ENCODE measurements at places on chromosomes 4 and X.

- no peak for DNase-seq
Measured at GRCh38 chr4:36260731-36261130, 16.4 kb upstream of the ARAP2 start.

DNA sequence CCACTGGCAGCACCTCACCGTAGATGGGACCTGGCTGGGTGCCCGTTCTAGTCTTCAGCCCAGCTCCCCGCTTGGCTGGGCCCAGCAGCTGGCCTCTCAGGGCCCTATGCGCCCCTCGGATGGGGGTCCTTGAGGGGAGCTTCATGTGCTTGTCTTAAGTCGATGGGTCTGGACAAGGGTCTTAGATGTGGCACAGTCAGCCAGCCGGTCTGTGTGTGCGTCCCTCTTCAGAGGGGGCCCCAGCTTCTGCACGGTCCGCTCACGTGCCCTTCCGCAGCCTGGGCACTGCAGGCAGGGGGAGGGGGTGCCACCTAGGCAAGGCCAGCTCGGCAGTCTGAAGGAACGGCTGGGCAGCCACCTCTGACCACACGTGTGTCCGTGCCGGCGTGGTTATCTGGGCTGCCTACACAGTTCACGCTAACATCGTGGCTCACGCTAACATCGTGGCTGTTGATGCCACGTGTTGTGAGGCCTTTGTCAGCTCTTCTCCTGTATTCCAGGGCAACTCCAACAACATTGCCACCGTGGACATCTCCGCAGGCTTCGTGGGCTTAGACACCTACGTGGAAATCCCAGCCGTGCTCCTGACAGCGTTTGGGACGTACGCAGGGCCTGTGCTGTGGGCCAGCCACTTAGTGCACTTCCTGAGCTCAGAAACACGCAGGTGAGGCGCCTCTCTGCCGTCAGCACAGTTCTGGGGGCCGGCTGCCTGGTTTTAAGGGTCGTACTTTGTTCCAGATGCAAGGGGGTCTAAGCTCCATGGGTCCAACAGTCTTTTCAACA is 34.5 kb downstream of the PIGG start:
- no peak for DNase-seq

DNA sequence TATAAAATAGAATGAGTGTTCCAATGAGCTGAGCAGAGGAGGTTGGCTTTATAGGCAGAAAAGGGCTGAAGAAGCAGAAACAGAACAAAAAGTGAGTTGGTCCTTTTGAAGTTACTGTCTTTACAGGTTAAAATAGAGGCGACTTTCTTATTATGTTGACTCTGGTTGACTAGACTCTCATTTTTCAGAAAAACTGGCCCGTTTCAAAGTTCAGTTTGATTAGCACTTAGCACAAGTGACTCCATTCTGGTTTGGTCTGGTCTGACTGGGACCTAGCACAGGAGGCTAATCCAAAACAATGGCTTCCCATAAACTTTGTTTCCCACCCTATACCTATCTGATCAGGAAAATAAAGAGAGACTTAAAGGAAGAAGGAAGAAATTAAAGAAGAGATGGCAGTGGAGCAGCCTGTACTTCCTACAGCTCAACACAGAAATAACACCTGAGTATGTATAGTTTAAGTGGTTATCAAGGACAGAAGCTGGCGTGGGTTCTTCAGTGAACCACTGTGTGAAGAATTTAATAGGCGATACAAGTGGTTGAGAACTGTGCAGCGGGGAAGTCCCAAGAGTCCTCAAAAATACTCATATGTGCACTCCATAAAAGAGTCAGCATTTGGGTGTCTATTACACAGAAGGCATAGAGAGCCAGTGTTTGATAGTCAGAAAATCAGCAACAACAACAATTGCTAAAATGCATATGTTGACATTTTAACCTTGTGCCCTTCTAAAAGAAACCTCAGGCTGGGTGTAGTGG is 554.8 kb upstream of the HTR2C start:
- DNase-seq: no peak

- DNase-seq: no peak
Measured at GRCh38 chr4:188727746-188728145, 588.5 kb downstream of the TRIML1 start.

DNA sequence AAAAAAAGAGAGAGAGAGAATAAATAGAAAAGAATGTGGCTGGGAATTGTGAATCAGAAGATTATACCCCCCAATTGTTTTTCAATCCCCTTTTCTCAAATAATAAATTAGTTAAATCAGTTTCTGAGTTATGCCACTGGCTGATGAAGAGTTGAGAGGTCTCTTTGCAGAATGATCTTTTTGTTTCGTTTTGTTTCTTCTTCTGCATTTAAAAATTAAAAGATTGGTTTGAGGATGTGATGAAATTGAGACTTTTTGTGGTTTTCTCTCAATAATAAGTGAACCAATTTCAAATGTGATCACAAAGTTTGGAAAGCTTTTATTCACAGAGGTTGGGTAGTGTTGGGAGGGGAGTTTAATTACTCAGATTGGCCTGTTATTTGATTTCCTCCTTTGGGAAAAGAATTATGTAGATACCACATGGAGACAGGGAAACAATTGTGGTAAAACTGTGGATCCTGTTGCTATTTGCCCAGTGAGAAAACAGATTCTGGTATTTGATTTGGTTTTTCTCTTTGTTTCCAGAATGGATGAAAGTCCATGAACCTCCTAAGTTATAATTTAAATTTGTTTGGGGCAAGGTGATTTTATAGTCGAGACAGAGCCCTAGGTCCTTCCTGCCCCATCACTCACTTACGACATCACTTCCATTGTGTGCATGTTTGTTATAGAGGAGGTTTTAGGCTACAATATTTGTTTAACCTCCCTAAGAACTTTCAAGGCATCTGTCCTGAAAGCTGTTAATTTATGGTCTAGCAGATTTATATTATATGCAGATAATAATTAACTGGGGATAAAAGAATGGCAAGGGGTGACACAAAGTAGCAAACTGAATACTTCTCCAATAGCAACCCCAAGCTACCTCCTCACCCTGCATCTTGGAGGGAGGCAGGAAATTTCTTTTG is 92.0 kb upstream of the BMPR1B start:
- no peak for DNase-seq

GRCh38 chr4:81221303-81222081 is 6.5 kb upstream of the PRKG2 start:
- no peak for DNase-seq

DNA sequence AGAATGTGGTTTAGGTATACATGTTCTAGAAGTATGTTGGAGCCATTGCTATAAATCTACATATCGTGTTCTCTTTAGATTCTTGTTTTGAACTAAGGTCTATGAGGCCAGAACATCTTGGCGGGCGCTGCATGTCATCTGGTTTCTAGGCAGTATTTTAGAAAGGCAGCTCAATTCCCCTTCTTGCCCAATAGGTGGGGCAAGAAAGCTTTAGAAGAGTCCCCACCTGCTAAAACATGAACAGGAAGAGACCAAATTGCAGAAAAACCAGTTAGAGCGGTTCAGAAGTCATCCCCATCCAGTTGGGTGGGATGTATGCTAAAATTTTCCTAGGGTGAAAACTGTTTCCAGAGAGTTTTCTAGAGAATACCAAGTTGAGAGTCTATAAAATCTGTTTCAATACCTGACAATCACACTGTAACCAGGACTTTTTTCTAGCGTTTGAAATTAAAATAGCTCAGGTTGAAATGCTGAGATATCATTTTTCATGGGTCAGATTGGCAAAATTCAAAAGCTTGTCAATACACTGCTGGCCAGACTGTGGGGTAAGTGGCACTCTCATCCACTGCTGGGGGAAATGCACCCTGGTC is 17.5 kb upstream of the SH3KBP1 start:
- no peak for DNase-seq

GRCh38 chr4:176188654-176189053 is 6.7 kb downstream of the SPATA4 start:
- DNase-seq: no peak

DNA sequence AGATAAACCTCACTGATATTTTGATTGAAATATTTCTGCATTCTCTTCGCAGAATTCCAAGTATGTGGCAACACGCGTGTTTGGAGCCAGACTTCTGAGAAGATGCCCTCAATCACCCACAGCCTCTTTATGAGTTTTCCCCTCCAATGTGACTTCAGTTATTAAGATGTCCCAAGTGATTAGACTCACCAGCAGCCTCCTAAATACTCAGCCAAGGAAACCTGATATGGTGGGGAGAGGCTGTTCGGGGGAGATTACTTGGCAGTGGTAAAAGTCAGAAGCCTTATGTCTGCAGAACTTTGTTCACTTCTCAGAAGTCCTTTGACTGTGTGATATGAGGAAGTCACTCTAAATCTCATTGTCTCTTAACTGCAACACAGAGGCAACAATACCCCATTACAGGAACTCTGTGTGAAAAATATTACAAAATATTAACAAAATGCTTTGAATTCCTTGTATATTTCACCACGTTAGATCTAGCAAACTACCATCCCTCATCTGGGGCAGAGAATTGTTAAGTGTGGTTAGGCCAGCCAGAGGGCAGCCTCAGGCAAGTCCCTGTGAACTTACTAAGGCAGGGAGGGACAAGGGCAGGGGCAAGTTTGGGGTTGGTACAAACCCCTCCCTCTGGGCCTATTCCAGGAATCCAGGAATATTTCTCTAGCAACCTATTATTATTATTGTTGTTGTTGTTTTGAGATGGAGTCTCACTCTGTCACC is 151.4 kb upstream of the USP9X start:
- no peak for DNase-seq

DNA sequence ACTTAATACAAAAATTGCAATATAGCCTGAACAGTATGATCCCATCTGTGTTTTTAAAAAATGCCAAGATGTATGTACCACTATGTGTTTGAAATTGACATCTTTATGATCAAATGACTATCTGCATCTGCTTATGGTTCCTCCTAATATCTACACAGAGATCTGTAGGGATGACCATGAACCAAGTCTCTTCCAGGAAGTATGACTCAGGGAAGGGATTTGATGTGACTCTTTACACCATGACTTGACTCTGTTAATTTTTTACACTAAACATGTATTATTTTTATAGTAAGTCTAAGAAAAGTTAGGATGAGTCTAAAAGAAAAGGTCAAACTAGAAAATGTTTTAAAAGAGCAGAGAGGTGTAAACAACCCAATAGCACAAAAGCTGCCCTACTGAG is 164.0 kb downstream of the SH3KBP1 start:
- no peak for DNase-seq

GRCh38 chrX:56066016-56066415 is 166.1 kb upstream of the KLF8 start:
- DNase-seq: no peak

GRCh38 chr4:163922302-163922701 is 427.8 kb downstream of the TMA16 start:
- DNase-seq: no peak

DNA sequence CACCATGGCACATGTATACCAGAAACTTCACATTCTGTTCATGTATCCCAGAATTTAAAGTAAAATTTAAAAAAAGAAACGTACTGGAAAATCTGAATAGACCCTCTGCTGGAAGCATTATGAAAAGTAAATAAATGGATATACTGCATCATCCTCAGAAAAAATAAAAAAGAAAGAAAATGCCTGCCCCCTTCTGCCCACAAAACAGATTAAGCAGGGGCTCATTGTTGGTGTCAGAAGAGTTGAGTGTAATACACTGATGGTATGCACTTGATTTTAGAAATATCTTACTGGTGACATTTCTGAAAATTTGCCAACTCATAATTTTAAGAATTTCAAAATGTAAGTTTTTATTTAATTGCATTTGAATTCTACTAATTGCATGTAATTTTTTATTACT is 77.8 kb downstream of the LRP2BP start:
- no peak for DNase-seq

DNA sequence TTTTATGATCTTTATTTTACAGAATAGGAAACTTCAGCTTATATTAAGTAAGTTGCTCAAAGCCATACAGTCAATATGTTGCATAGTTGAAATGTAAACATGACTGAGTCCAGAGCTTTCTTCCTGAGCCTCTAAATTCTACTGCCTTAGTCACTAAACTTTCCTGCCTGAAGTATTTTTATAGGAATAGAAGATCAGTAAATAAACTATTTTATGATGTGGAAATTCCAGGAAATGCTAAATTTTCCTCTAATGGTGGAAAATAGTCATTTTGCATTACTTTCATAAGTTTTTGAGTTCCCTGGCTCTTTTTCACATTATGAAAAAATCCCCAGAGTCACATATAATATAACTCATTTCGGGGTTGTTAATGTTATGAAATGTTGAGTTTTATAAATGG is 182.8 kb downstream of the BANK1 start:
- no peak for DNase-seq

- no peak for DNase-seq
Measured at GRCh38 chr4:171846232-171846631, 33.0 kb downstream of the GALNTL6 start.

- peak; percentile 74 for DNase-seq
Measured at GRCh38 chr4:113837397-113837796, 75.9 kb upstream of the CAMK2D start.

GRCh38 chrX:71195964-71196649 is 26.9 kb upstream of the GJB1 start:
- DNase-seq: no peak

DNA sequence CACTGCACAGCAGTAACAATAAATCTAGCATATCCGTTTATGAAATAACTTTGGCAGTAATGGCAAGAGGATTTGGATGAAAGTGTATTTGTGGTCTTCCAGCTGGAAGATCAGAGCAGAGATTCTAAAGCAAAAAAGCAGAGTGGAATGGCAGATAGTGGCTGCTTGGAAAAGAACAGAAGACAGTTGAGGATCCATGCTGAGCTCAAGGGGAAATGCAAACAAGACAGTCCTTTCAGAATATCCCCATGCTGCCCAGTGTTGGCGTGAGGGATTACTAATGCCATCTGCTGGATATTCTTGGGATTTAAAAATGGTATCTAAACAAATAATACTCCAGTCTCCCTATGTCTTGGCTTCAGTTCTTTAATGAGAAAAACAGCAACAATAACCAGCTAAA is 629.1 kb upstream of the ATOH1 start:
- no peak for DNase-seq

- no peak for DNase-seq
Measured at GRCh38 chr4:78726546-78726945, 49.6 kb upstream of the BMP2K start.

DNA sequence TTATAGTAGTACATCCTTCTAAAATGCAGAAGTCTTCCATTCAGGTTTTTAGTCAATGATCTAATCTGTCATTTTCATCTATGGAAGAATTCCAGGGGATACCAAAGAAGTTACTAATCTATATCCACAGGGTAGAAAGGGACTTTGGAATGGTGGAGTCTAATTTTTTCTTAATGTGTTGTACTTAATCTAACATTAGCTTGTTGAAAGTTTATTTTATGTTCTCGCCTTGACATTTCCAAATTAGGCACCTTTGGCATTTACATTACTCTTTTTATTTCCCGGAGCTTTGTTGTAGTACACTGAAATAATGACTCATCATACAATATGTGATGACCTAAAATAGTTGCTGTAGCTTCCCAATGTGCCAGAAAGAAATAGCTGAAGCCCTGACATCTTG is 91.5 kb downstream of the HTR2C start:
- peak; percentile 14 for DNase-seq

All from AG09309 (cell line).